Activated CD4-positive, alpha-beta T cell treated with anti-CD3 and anti-CD28 coated beads, Interleukin-2, amount 50 U/mL, for 24 hours (primary cell): ENCODE measurements at places on chromosomes 6 and 20.

DNA sequence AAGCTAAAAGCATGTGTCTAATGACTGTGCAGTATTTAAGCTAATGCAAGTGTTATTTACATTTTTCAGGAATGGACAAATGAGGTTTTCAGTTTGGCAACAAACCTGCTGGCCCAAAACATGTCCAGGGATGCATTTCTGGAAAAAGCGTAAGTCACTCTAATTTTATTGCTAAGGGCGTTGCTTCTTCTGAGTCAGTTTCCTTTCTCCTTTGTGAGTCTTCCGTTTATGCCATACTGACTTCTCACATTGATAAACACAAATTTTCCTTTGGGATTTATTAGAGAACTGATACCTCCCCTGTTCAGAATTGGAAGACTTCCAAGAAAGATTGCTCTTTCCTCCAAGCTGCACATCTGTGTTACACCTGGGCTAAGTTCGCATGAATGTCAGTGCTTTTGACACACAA is 422.9 kb upstream of the PLCB4 start:
- no peak for DNase-seq

GRCh38 chr6:70370496-70370895 is 42.8 kb upstream of the FAM135A start:
- no peak for DNase-seq

DNA sequence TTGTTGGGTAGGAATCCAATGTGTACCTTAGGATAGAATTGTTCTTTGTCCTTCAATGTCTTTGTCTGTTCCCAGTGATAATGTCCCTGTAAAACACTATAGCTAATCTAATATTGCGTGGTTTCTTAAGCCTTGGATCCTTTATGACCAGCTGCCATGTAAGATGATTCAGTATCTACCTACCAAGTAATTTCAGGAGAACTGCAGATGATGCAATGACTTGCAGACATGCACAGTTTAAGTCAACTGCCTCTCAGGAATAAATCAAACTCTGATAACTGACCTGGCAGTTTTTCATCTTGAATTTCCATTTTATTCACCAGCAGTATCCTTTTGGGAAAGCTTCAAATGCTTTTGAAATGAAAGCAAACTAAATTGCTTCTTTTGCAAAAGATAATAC is 157.8 kb downstream of the TPBG start:
- no peak for DNase-seq

GRCh38 chr20:1825507-1825906 is 69.7 kb upstream of the SIRPA start:
- DNase-seq = no peak

- no peak for DNase-seq
These were observed 130.3 kb downstream of the HACE1 start for GRCh38 chr6:104729433-104729832.

- no peak for DNase-seq
These were observed 51.3 kb upstream of the CARMIL1 start for GRCh38 chr6:25227854-25228253.

DNA sequence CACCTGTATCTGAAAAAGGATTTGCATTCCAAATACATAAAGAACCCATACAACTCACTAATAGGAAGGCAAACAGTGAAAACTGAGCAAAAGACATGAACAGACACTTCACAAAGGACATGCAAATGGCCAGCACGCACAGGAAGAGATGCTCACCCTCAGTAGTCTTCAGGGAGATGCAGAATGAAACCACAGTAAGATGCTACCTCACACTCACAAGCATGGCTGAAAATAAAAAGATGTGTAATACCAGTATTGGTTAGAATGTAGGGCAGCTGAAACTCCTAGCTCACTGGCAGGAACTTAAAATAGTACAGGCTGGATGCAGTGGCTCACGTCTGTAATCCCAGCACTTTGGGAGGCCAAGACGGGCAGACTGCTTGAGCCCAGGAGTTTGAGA is 64.6 kb downstream of the SNX5 start:
- DNase-seq = no peak

- DNase-seq = no peak
These were observed 102.5 kb downstream of the NOL4L start for GRCh38 chr20:32482442-32483261.

DNA sequence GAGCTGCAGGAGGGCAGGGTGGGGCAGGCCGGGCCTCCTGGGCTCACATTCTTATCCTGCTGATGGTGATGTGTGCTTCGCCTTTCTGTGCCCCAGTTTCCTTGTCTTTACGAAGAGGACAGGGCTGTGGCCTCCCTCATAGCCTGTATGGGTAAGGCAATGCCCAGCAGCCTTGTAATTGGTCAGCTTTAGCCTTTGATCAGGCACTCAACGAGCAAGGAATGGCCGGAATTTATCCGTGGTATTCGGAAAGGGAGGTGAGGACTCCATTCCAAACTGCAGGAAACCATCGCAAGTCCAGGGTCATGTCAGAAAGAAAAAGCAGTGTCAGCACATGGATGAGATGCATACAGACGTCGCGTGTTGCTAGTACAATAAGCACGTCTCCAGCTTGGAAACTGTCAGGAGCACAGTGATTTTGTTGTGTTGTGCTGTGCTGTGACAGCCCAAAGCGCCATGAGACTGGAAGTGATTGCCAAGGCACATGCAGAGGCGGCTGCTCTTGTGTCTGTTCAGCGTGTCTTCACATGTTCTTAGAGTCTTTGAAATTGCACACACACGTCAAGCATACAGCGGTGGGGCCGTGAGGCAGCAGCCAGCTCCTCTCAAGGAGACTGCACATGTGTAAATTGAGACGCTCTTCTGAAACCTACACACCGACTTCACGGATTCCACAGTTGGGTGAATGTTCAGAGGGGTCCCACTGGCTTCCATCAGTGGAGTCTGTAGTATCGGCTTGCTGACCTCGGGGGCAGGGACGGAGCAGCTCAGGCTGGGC is 6.2 kb downstream of the SS18L1 start:
- no peak for DNase-seq

DNA sequence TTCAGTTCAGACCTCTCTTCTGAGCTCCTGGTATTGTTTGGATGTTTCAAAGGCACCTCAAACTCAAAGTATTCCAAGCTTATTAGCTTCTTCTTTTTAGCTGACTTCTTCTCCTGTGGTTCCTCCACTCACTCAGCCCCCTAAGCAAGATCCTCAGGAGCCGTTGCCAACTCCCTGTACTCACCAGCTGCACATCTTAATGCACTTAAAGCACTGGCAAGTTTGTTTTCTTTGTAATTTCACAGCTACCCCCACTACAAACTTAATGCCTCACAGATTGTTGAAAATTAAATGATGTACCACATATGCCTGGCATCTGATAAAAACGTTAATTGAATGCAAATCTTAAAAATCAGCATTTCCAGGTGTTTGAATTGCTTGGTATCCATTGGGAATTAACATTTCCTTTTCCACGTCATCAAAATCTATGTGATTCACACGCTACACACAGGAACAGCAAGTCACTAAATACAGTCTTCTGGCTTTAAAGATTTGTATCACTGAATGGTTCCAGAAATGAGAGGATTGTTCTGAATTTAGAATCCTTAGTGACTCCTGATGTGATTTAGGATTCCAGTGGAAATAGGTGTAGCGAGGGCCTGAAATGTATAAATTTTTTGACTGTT is 24.5 kb downstream of the CALHM6 start:
- DNase-seq = no peak

GRCh38 chr6:45663251-45664221 is 285.8 kb upstream of the SUPT3H start:
- DNase-seq = no peak

DNA sequence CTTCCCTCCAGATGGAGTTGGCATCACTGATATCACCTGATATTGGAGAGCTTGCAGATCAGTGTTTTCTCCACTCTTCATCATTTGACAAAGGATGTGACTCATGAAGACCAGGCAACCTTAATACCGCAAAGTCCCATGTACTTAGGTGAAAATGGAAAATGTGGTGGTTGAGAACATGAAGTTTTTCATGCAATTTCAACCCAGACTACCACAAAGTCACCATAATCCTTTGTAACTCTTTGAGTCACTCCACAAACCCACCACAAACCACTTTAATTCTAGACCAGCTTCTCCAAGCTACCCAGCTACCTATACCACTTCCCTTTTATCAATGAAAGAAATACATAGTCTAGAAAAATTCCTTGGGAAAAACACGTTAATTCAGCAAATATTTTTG is 7.1 kb downstream of the NHLRC1 start:
- DNase-seq = peak; percentile 19

DNA sequence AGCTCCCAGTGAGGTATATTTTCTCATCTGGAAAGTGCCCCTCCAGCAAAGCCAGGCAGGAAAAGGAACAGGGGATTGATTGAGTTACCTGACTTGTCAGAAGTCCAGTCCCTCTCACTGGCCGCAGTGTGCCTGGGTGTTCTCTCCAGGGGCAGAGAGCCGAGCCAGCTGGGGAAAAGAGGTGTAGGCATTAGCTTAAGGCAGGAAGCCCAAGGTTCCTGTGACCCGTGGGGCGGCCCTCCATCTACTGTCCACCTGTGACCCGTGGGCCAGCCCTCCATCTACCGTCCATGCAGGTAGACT is 2.7 kb downstream of the PSMG4 start:
- no peak for DNase-seq

DNA sequence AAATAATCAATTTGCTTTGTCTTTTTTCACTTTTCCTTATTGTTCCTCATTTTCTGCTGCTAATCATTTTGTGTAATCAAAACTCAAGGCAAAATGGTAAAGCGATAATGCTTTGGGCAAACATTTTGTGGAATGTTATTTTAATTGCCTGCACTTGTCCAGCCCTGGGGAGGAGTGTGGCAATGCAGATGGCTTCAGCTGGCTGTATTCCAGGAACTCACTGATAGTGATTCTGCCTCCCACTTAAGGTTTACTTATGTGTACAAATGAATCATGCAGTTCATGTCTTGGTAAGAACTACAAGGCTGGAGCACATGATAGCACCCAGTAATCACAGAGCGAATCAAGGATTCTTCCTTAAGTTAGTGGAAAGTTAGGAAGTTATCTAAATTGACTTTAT is 107.8 kb downstream of the COL19A1 start:
- no peak for DNase-seq

DNA sequence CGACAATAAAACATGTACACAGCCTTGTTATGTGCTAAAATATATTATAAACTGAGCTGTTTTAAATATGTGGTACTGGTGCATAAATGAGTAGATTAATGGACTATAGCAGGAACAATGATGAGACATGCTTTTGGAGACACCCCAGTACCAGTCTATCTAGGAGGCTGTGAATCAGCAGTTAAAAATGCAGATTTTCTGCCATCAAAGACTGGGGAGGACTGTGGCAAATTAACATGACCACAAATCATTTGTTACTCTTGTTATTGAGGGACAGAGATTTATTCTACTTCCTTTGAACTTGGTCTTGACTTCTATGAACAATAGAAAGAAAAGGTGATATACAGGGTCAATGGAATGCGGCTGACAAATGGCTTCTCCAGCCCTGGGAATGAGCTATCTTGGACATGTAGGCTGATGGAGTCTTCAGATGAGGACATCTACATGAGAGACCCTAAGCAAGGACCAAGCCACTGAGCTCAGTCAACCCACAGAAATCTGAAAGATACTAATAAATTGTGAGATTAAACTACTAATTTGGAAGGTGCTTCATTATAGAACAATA is 551.7 kb upstream of the GJE1 start:
- DNase-seq = no peak

DNA sequence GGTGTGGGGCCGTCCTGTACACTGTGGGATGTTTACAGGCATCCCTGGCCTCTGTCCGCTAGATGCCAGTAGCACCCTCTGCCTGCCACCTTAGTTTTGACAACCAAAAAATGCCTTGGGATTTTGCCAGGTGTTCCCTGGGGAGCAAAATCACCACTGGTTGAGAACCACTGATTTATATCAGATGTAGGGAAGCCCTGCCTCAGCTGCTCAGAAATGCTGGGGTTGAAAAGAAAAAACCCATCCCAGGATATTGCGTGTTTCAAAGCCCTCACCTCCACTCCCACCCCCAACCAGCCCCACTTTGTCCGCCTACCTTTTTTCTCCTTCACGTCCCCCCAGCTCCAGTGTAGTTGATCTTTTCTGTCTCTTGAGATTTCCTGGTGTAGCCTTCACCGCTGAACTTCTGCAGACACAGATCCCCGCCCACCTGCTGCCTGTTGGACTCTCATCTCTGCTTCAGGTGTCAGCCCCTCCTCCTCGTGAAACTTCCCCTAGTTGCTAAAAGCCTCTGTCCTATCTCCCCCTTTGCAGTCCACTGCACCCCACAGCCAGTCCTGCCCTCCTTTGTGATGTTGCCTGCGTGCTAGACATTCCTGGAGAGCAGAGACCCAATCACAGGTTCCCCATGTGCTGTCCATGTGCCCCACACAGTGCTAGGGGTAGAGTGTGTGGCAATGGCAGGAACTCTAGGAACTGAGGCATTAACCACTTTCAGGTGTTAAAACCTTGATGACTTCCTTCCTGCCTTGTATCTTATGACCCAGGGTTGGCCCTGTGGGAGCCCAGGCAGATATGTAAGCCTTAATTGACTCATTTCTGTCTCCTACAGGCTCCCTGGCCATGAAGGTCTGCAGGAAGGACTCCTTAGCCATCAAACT is 98.9 kb downstream of the TBC1D7 start:
- no peak for DNase-seq

DNA sequence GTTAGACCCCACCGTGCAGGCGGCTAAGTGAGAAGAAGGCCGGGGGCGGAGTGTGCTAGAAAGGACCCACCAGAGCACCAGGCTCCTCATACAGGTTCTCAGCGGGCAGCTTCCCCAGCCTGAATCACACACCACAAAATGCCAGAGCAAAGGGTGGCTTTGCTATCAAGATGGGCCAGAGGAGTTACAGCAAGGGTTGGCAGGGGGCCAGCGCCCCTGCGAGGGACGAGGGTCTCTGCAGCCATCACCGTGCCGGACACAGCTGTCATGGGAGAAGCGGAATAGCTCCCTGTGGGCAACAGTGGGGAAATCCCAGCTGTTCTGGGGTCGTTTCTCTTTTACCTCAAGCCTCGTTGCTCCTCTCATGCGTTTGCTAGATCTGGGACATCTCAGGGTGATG is 206.3 kb downstream of the SMOC2 start:
- DNase-seq = no peak

DNA sequence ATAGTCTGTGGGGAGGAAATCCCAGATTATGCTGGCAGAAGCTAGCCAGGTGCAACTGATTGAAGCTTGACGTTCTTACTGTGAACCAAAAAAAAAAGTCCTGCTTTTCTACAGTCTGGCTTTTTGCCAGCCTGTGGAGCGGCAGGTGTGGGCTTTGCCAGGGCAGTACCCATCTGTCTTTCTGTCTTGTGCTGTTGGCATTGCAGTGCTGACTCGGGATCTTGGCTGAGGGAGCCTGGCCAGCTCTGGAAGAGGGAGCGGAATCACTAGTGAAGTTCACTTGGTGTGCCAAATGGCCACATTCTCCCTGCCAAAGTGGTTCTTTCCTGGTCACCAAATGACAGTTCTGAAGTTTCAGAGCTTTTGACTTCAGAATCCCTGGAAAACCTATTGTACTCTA is 5.0 kb downstream of the KIF3B start:
- no peak for DNase-seq
